ENCODE measurements at places on chromosomes 11 and 22. TPM values are rescaled to one million over a fixed set of nuclear protein-coding genes. Genes with fewer than 3 reads are reported as not detected.

DNA sequence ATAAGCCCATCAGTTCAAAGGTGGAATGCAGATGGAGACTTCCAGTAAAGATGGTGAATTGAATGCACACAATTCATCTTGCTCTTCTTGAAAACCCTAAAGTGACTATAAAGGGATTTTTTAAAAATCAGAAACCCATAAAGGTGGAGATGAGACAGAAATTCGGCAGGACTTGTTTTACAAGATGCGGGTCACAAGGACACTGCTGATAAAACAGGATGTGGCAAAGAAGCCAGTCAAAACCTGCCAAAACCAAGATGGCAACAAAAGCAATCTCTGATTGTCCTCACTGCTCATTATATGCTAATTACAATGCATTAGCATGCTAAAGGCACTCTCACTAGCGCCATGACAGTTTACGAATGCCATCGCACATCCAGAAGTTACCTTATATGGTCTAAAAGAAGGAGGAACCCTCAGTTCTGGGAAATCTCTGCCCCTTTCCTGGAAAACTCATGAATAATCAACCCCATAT, 137.1 kb downstream of the NECTIN1 start:
- DNase-seq = no peak
- no peaks in the 10 kb centered on the region for H3K36me3 ChIP-seq
- no peaks in the 10 kb centered on the region for H3K4me1 ChIP-seq
- H3K4me3 ChIP-seq = no peak overlapping the region
- H3K27me3 ChIP-seq = no peaks in the 10 kb centered on the region

DNA sequence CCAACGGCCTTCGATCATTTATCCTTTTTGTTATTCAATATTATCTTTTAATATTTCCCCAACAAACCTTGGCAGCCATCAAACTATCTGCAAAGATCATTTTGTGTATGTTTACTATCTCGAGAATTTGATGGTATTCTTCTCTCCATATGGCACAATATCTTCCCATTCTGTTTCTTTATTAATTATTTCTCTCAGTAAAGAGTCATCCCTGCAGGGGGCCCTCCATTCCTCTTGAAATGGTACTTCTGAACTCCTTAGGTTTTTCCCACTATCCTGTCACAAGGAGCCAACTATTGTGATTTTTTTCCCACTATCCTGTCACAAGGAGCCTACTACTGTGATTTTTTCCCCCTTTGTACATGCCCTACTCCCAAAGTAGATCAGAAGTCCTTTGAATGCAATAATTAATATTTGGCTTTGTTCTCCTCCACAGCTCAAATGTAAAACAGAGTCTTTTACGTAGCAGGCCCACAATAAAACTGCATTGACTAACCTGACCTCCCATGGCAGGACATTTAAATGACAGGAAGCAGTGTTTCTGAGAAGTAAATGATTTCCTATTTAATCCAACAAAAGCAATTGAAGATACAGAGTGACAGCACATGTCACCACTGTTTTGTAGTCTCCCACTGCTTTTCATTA, 43.3 kb downstream of the PDGFD start:
- no peak overlapping the region for H3K4me3 ChIP-seq
- H3K4me1 ChIP-seq = peaks cover 4% of the 10 kb centered on the region
- H3K27me3 ChIP-seq = no peaks in the 10 kb centered on the region
- H3K36me3 ChIP-seq = no peaks in the 10 kb centered on the region
- peak; percentile 33 for DNase-seq

- peaks cover 21% of the 10 kb centered on the region for H3K4me1 ChIP-seq
- H3K27ac ChIP-seq = peak overlapping the region; percentile 87
- peak overlapping the region; percentile 57 for H3K4me3 ChIP-seq
- no peaks in the 10 kb centered on the region for H3K27me3 ChIP-seq
- DNase-seq = peak; percentile 65
Observed at GRCh38 chr22:27801202-27801615, 347 bp downstream of the MN1 start.

The TUB gene
- 33.4 TPM for total RNA-seq

The SPDYC gene
- not detected for total RNA-seq
